ENCODE measurements at places on chromosomes 2 and 18. TPM values are rescaled to one million over a fixed set of nuclear protein-coding genes. Genes with fewer than 3 reads are reported as not detected.

DNA sequence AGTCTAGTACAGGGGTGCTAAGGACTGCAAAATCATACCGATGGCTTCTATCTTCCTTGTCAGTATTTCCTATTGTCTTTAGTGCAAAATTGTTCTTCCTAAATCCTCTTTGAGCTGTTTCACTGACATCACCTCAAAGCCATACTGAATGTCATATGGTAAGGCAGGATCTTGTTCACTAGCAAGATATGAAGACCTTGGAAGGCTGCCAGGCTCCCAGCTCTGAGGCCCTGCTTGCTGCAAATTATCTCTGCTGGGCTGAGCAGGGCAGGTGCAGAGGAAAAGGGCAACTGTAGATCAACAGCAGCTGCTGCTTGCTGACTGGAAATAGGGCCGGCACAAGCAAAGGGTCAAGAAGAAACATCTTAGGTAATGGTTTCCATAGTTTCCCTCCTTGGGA is 58.2 kb downstream of the PMAIP1 start:
- DNase-seq = peak; percentile 14

DNA sequence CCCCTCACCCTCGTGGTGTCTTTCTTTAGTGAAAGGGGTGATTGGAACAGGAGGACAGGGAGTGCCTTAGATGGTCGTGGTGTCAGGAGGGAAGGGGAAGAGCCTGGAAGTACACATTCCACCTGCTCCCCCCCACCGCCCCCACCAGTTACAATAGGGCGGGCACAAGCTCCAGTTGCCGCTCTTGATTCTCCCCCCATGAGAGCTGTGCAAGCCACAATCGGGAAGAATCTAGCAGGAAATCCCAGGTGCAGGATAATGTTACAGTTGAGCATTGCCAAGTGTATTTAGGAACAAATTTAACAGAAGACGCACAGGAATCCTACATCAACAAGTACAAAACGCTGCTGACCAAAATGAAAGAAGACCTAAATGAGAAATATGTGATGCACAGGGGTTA is 73.6 kb downstream of the ASAP2 start:
- DNase-seq = no peak

DNA sequence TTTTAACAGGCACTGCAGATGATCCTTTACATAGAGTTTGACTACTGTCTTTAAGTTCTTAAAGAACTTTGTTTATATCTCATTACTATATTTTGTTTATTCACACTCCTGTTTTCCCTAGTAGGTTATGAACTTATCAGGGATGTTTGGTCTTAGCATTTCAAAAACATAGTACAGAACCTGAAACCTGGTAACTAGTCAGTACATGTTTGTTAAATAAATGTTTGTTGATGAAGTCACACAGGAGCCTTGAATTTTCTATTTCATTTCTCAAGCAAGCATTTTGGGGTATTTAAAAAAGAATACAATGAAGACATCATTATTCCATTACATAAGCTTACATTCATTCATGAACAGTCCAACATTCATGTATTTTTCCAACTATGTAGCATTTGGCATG is 280.3 kb upstream of the ZSWIM2 start:
- DNase-seq = no peak

DNA sequence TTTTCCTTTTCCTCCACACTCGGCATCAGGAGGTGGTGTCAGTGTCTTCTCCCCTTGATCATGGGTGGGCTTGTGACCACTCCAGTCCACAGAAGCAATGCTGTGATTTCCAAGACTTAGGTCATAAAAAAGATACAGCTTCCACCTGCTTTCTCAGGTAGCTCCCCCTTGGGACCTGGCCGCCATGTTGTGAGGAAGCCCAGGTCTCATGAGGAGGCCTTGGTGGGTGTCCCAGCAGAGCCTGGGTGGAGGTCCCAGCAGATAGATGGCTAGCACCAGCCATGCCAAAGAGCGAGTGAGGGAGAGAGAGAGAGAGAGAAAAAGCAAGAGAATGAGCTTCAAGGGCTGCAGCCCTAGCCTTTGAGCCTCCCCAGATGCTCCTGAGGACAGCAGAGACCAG is 16.0 kb downstream of the SLC66A2 start:
- no peak for DNase-seq

GRCh38 chr2:218301176-218301819 is 9.0 kb upstream of the TMBIM1 start:
- peak; percentile 87 for DNase-seq

- no peak for DNase-seq
These were observed 5.9 kb downstream of the GBX2 start for GRCh38 chr2:236162031-236162845.

DNA sequence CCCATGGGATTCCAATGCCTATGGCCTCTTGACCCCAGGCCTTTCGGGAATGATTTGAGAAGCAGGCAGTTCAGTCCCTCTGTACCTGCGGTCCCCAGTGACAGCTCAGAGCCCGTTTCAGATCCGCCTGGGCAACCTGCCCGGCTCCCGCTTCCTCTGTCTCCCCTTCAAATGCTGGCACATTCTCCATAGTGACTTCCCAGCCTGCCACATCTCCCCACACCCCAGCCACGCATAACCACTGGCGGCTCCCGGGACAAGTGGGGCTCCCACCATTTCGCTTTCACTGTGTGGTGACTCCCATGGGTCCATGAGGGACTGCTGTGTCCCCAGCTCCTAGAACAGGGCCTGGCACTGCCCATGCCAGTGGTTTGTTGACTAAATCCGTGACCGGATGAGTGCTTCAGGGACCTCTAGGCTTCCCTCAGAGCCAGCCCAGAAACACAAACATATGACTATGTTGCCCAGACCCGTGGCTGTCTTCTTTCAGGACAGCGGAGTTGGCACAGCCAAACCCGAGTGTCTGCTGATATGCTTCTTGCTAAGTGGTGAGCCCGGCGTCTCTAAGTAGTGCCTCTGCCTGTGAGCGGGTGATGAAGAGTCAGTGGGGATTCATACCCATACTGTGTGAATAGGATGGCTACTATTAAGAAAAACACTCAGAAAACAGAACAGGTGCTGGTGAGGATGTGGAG is 91.2 kb downstream of the GLI2 start:
- no peak for DNase-seq

- no peak for DNase-seq
These were observed 346.6 kb upstream of the KCNH7 start for GRCh38 chr2:163185160-163185559.

- DNase-seq = no peak
These were observed 124.0 kb upstream of the CDC42EP3 start for GRCh38 chr2:37795456-37795855.

DNA sequence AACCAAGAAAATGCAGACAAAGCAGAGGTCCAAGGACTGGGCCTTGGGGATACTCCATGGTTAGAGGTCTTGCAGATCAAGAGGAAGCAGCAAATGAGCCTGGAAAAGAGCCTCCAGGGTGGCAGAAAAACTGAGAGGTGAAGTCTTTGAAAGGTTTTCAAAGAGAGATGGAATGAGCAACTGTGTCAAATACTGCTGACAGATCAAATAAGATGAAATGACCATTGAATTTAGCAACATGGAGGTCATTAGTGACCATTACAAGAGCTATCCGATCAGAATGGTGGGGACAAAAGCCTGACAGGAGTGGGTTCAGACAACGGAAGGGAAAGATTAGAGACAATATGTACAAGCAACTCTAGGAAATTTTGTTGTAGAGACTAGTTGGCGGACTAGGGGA is 1.5 kb downstream of the CLHC1 start:
- DNase-seq = no peak

- no peak for DNase-seq
These were observed 103.5 kb upstream of the CTDP1 start for GRCh38 chr18:79575891-79576685.

DNA sequence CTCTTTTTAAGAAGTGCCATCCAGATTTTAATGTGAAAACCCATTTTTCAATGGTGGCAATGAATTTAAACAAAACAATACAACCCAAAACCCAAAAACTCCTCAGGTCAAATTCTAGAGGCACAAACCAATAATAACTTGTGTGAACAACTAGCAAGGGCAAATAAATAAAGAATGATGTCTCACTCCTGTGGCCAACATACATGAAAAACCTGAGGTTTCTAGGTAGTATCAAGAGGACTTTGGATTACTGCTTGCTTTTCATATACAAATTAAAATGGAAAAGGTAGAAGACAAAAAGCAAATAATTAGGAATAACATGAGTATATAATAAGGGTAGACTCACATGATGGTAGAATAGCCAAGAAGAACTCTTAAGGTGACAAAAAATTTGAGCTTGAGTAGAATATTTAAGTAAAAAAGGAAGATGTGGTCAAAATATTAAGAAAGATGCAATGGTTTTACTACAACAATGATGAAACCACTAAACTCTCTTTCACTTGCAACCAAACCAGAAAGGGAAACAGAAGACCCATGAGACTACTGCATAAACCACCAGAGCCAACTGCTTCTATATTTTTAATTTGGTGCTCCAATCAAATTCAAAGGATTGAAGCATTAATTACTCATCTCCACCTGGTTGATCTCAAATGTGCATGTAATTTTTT is 53.5 kb downstream of the DARS1 start:
- no peak for DNase-seq

GRCh38 chr2:237943395-237944094 is 23.3 kb upstream of the UBE2F start:
- DNase-seq = no peak

EML6 gene
- 0.95 TPM for total RNA-seq

DNAJC5G gene
- not detected for total RNA-seq

FMNL2 gene
- 50.8 TPM for total RNA-seq

ARHGEF33 gene
- not detected for total RNA-seq

All from SK-MEL-5 (cell line).